ENCODE measurements at places on chromosomes 6 and 20.

DNA sequence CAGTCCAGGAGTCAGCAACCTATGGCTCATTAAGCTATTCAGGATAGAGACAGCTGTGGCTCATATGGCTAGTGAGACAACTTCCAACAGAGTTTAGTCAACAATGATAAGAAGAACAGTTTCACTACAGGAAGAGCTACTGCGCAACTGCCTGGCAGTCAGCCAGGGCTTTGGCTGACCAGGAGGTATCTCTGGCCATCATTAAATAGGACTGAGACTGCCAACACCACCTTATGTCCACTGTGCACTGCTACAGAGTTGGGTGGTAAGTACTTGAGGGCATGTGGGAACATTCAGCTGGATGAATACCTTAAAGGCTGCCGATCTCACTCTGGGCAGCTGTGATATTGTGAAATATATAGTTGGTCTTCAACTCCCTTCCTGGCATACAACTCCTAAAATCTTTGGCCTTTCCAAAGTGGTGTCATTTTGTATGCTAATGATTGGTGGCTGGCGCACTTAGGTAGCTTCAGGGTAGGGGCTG lies 52.2 kb upstream of the FAM83C start:
- DNase-seq: peak; percentile 29

DNA sequence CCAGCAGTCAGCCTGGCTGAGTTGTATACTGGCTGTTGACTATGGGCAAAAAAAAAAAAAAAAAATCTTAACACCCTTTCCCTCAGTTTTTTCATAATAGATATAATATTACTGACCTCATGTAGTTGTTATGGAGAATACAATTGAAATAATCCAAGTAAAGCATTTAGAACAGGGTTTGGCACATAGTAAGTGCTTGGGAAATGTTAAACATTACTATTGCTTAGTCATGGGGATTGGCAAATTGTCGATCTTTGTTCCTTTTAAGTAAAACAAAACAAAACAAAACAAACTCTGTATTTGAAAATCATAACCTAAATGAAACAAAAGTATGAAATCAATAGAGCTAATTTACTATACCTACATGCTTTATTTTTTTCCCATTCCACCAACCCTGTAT lies 458.4 kb downstream of the GRIK2 start:
- DNase-seq: no peak

DNA sequence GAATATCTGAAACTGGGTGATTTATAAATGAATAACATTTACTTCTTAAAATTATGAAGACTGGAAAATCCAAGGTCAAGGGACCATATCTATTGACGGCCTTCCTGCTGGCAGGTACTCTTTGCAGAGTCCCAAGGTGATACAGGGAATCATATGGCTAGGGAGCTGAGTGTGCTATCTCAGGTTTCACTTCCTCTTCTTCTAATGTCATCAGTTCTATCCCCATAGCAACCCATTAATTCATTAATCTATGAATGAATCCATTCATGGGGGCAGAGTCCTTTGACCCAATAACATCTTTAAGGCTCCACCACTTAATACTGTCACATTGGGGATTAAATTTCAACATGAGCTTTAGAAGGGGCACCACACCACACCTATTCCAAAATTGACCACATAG lies 772.0 kb downstream of the HACE1 start:
- DNase-seq: no peak

DNA sequence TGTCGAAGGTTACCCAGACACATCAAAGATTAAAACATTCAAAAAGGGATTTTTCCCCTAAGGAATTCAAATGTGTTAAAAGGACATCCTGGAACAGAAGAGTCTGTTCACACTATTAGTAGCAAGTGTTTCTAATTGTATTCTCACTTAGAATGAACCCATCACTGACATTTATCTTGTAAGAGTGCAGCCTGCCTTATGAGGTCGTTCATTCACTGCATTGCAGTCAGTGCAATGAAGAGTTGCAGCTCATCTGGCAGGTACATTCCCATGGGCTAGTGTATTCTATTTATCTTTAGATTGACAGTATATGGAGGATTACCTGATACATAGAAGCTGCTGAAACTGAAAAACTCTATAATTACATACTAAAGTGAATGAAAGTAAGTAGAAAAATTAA lies 36.5 kb downstream of the PHACTR1 start:
- no peak for DNase-seq

- peak; percentile 69 for DNase-seq
These were observed 45.3 kb downstream of the IGF2R start for GRCh38 chr6:160013987-160014868.

GRCh38 chr6:157505912-157506491 lies 125.0 kb downstream of the ZDHHC14 start:
- DNase-seq: no peak

GRCh38 chr6:117555882-117556498 lies 46.3 kb downstream of the GOPC start:
- peak; percentile 52 for DNase-seq

- no peak for DNase-seq
These were observed 124.4 kb upstream of the FOXQ1 start for GRCh38 chr6:1187293-1188131.

GRCh38 chr20:13852306-13852705 lies 67.5 kb downstream of the NDUFAF5 start:
- DNase-seq: no peak

GRCh38 chr20:48070991-48071652 lies 285.8 kb upstream of the SULF2 start:
- DNase-seq: no peak

DNA sequence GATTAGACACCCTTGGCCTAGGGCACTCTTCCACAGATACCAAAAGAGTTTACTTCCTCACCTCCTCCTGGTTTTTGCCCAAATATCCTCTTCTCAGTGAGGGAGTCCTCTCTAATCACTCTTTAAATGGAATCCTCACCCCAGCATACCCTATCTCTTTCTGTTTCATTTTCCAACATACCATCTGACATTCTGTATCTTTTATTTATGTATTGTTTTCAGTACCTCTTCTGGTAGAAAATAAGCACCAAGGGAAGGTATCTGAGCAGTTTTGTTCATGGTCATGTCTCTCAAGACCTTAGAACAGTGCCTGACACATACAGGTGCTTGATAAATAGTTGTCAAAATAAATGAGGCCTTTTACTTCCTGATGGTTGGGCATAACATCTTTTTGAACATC lies 55.1 kb downstream of the KIAA0408 start:
- DNase-seq: no peak

DNA sequence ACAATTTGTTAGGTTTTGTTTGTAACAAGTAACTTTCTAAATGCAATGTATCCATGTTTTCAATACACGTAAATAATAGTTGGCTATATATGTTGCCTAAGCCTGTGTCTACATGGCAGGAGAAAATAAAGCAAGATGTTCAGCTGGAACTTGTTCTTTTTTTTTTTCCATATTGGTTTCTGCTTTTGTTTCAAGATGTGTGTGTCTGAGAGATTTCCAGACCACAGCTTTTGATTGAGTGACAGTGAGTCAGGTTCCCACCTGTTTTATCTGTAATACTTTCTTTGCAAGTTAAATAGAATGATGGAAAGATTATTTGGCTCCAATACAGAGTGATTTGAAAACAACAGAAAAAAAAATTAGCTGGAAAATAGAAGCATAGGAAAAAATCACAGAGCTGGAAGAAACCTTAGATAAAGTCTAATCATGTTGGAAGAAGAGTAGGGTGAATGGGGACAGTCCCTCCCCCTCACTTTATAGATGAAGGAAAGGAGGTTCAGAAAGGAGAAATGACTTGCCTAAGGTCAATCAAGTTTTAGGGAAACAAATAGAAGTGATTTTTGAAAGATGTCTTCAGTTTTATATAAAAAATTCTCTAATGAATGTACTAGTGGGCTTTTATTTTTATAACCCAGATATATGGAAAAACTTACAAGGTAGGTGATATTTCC lies 150.9 kb upstream of the STMND1 start:
- DNase-seq: no peak

DNA sequence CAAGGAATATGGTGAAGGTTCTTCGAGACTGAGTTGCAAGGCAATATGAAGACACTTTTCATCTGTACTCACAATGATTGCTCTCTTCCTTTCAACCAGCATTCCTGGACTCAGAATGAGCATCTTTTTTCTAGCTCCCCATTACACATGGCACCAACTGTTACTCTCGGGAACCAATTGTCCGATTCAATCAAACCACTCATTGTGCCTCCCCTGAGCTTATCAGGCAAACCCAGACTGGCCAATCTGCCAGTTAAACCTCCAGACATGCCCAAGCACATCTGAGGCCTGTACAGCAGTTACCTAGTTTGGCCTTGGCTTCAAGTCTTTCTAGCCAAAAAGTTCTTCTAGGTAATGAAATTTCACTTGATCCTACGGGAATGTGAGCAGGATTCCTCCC lies 164.1 kb downstream of the ID4 start:
- no peak for DNase-seq

DNA sequence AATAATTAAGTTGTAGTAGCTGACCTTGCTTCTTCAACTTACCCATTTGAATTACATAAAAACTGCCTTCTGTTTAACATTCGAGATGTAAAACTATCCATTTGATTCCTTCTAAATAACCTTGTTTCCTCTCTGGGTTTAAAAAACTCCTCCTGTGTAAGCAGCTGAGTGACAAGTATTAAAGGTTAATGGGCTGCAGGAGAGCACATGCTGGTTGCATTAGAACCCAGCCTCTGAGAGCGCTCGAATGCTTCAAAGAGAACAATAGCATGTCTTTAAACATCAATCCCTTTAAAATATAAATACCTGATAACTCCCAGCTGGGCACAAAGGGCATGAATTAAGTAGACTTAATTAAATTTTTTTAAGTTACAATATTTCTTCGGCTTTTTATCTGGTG lies 215.8 kb downstream of the EYA4 start:
- no peak for DNase-seq

GRCh38 chr6:148413321-148414091 lies 70.9 kb downstream of the SASH1 start:
- DNase-seq: no peak

DNA sequence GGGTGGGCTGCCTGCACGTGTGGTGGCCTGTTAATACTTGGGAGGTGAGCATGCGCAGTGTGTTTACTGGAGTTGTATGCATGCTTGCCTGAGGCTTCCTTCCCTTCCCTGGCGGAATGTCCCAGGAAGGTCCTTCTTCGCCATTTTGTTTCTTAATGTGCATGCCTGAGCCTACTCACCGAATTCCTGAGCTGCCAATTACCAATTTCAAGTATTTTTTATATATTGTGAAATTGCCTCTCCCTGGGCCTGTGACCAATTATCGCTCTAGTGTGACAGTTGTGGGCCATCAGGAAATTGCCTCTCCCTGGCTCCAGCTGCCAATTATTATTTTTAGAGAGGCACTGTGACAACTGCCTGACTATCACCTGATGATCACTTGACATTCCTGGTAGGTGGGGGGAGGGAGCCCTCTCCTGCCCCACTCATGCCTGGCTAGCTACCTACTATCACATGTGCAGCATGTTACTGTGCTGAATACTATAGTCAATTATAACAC lies 70.0 kb downstream of the FAM50B start:
- peak; percentile 96 for DNase-seq

DNA sequence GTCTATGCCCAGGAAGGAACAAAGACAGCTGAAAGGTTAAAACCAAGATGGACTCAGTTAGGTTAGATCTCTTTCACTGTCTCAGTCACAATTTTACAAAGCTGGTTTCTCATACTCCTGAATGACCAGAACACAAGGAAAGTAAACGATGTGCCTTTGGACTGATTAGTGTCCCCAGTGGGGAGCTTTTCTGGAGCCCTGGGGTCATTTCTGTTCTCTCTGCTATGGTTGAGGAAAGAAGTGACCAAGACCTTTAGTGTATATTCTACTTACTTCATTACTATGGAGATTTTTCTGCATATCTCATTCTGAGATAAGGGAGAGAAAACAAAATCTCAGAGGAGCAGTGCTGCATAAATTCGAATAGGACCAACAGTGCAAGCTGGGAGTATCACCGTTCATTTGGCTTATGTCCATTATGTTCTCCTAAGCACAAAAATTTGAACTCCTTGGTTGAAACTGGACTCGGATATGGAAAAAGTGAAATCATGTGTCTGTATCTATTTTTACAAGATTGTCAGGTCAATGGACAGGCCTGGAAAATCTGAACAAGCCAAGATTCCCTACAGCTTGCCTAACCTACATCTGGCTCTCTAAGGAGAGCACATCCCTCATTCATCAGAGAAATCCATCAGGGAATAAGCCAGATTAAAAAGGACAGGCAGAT lies 34.4 kb upstream of the ENPP1 start:
- no peak for DNase-seq

GRCh38 chr6:160069050-160069454 lies 52.6 kb upstream of the SLC22A1 start:
- no peak for DNase-seq

DNA sequence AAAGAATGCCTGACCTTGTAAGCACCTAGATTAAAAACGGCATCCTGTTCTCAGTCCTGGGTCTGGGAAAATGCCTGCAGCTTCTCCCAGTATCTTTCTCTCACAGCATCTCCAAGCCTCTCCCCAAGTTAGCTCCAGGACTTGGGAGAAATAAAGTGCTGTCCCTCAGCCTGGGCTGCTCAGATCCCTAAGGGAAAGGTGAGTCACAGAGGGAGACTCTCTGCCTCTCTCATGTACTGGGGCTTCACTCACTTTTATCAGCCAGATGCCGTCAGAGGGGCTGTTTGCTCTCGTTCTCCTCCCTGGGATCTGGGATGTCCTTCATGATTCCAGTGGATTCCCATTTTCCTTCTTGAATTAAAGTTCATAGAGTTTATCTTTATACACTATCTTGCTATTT lies 293.6 kb downstream of the COL12A1 start:
- DNase-seq: no peak

GRCh38 chr20:57092112-57092899 lies 174.1 kb downstream of the BMP7 start:
- DNase-seq: peak; percentile 28

DNA sequence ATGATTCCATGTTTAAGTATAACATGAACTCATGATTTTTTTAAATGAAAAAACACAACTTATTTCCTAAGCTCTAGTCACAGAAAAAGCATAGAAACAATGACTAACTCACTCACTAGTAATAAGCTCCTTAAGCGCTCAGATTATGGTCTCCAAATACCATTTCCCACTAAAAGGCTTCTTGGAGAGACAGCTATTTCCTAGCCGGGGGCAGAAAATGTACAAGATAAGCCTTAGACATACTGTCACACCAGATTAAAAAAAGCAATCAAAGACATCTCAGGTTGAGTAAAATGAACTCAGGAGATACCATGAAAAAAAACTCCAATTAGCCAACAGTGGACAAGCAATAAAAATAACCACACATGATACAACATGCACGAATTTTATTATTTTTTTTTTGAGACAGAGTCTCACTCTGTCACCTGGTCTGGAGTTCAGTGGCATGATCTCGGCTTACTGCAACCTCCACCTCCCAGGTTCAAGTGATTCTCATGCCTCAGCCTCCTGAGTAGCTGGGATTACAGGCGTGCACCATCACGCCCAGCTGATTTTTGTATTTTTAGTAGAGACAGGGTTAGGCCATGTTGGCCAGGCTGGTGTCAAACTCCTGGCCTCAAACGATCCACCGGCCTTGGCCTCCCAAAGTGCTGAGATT lies 14.9 kb downstream of the SRPK1 start:
- no peak for DNase-seq

All from NCI-H2029 (cell line).